ENCODE measurements at places on chromosomes 6 and 20.

GRCh38 chr20:4252005-4252404 is 236.6 kb upstream of the RNF24 start:
- no peak for DNase-seq

DNA sequence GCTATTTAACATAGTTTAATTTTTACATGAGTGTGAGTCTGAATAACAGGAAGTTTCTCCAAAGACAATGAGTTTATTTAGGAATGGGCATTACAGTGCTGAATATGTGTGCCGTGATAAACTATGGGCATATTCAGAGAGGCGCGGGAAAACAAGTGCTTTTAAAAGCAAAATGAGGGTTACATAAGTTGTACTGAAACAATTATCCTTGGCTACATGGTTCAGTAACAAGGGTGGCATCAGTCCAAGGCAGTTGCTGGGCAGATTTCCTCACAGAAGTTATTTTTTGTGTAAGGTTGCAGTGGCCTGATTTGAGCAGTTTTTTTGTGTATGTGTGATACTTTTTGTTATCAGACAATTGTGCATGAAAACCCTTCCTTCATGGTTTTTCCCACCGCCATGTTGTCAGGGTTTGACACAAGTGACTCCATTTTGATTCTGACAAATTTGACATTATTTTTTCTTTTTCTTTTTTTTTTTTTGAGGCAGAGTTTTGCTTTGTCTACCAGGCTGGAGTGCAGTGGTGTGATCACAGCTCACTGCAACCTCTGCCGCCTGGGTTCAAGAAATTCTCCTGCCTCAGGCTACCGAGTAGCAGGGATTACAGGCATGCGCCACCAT is 22.3 kb upstream of the PXDC1 start:
- no peak for DNase-seq

DNA sequence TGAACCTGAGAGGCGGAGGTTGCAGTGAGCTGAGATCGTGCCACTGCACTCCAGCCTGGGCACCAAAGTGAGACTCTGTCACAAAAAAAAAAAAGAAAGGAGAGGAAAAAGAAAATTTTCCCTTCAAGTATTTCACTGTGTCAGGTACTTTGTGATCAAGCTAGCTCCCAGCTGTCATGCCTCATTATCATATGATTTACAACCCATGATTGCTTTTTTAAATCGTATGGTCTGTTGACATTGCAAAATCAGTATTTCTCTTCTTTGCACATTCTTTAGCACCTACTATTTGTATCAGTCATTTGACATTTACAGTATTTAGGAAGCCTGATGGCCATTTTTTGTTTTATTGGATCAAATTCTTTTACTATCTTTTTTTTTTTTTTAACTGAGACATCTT is 22.4 kb downstream of the SASH1 start:
- no peak for DNase-seq

DNA sequence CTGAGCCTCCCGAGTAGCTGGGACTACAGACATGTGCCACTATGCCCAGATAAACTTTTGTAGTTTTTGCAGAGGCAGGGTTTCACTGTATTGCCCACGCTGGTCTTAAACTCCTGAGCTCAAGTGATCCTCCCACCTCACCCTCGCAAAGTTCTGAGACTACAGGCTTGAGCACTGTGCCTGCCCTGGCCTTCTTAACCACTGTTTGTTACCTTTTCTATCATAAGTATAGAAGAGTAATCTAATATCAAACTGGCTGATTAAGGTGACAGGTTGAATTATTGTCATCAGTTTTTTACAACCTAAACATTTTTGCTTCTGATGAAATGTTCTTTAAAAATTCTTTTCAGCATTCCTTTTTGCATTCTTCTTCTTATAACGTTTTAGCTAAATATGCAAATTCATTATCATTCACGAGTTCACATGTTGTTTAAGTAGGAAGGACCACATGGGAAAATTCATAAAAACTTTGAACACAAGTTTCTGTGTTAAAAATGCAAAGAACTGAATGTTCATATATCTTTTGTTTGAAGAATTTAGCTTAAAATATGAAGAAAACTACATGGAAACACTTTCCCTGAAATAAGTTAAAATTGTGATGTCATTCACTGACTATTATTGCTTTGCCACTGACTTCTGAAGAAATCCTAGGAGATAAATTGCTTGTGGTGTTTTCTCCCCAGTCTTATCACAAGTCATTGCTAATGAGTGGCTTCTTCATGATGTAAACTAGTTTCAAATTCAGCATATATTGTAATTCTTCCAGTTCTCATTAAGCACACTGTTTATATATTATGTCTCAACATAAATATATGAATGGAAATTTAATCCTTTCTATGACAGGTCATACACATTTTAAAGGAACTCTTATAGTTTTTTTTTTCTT is 106.7 kb downstream of the ADGRB3 start:
- no peak for DNase-seq

- DNase-seq, result no peak
Measured at GRCh38 chr20:8299921-8300320, 167.9 kb downstream of the PLCB1 start.

GRCh38 chr6:116196841-116197240 is 57.0 kb downstream of the TSPYL4 start:
- DNase-seq, result no peak

DNA sequence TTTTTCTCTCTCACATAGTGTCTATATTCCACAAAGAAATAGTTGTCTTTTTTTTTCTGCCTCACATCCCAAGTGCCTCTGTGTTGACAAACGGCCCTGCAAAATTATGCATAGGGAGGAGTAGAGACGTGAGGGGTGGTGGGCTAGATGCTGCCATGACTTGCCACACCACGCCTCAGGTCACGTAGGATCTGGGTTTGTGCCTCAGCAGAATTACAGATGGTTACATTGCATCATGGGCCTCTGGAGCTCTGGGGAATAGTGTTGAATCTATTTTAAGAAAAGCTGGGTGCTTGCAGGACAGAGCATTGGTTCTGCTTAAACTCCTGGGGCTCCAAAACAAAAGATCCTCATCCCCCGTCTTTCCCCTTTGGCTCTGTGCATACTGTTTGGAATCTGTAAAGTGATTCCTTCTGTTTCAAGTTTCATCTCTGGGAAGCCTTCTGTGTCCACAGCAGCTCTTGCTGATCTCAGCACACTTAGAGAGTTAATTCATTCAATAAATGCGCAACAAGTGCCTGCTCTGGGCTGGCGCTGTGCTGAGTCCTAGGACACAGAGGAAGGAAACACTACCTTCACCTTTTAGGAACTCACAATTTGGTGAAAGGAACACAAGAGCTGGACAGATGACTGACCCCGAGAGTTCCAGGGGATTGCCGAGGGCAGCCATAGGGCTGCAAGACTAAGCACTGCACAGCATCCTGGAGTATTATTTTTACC is 2.4 kb downstream of the FANCE start:
- DNase-seq, result no peak
